ENCODE measurements at places on chromosomes 3 and 15. TPM values are rescaled to one million over a fixed set of nuclear protein-coding genes. Genes with fewer than 3 reads are reported as not detected.

GRCh38 chr3:184727357-184728009, 15.6 kb upstream of the MAGEF1 start:
- peak; percentile 13 for DNase-seq

The INSYN1 gene
- not detected for total RNA-seq

- no peak for DNase-seq
Observed at GRCh38 chr3:143352850-143353550, 233.4 kb downstream of the CHST2 start.

DNA sequence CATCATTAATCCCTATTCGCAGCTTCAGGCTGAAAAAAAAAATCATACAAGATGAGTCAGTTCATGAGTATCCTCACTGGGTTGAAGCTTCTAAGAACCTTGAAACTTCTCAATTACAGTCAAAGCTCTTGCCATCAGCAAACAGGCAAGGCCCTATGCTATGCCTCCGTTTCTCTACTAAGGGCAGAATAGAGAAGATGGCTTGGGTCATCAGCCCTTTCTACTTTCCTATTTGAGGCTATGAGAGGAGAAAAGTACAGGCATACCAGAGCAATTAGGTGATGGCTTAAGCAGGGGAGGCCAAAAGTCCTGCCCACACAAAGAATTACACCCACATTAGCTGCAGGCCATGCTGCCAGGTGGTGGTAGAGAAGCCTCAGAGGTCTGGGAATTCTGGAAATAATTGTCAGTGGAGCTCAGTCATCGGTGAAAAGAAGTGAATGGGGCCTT, 89.0 kb downstream of the MRPL46 start:
- no peak for DNase-seq
